Bronchial epithelial cell (primary cell): ENCODE measurements at places on chromosomes 7 and 10. TPM values are rescaled to one million over a fixed set of nuclear protein-coding genes. Genes with fewer than 3 reads are reported as not detected.
A peak's percentile ranks its signal among the peaks of the same experiment; 100 is the strongest.

The TRIM4 gene
- total RNA-seq: 17.1 and 20.7 TPM in 2 replicates

- DNase-seq: no peak
These were observed 97.2 kb upstream of the LYZL1 start for GRCh38 chr10:29191674-29192073.

GRCh38 chr7:88480896-88481295, 174.2 kb upstream of the STEAP4 start:
- peak; percentile 9 for DNase-seq

GRCh38 chr10:1535301-1535965, 201.9 kb downstream of the ADARB2 start:
- no peak for DNase-seq

GRCh38 chr10:93236393-93237040, 162.8 kb downstream of the CYP26A1 start:
- DNase-seq: no peak

DNA sequence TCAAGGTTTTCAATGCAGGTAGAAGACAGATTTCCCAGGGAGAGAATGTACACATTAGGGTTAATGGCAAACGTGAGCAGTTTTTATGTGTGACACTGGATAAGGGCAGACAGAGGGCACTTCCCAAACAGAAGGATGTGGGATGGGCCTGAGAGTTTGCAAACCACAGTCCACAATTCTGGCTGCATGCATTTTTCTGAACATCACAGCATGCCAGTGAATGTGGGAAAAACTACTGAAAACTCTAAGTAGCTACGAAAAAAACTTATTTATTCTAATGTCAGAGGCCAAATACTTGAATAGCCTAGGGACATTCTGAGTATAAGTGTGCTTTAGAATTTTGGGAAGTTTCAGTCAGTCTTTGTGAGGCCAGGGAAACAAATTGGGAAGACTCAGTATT, 145.9 kb downstream of the NRCAM start:
- no peak for DNase-seq

DNA sequence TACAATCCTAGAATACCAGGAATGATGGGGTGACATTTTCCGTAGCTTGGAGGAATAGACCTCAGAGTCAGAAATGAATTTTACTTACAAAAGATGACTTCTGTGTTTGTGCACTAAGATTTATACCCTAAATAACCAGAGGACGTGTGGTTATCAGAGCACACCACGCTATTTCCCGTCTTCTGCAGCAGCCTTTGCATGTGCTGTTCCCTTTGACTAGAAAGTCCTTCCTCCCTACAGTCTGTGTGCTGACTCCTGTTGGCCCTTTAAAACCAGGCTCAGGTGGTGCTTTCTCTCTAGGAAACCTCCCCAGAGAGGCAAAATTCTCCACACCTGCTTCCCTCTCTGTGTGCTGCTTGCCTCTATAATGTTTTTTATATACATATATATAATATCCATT, 73.3 kb upstream of the SMNDC1 start:
- DNase-seq: no peak

GRCh38 chr7:133477791-133478190, 224.9 kb downstream of the EXOC4 start:
- no peak for DNase-seq

- no peak for DNase-seq
These were observed 65.0 kb upstream of the TES start for GRCh38 chr7:116145245-116145852.

DNA sequence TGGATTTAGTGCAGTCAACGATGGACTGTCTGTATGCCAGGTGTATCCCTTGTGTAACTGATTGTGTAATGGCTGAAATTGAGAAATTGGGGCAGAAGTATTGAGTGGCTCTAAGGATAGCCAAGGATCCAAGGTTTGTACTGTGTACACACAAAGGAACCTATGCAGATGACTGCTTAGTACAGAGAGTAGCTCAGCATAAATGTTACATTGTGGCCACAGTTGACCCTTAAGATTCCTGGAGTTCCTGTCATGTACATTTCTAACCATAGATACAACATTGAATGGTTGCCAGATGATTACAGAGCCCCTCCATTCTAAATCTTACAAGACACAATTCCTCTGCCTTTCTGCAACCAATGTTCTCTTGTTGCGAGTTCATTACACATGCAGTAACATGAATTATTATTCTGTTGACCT, 25.3 kb downstream of the CCDC126 start:
- peak; percentile 10 for DNase-seq

DNA sequence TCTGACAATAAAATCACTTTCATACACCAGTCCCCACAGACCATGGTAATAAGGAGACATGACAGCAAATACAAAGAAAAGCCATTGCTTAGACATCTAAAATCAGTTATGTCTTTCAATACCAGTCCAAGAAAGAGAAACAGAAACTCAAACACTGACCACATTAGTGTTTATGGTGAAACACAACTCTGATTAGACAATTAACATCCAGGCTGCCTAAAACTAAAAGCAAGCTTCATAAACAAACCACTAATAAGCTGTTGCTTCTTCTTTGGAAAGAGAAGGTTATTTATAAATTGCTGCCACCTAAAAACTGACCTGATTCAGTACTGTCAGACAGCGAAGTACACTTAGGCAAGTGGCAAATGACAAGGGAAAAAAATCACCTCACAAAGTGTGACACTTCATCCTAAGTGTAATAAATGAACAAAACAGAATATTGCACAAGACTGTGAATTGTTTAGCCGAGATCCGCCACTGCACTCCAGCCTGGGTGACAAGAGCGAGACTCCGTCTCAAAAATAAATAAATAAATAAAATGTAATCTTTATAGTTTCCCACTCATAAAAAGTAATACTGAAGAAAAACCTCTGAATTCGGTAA, 277.4 kb downstream of the PARD3 start:
- no peak for DNase-seq

DNA sequence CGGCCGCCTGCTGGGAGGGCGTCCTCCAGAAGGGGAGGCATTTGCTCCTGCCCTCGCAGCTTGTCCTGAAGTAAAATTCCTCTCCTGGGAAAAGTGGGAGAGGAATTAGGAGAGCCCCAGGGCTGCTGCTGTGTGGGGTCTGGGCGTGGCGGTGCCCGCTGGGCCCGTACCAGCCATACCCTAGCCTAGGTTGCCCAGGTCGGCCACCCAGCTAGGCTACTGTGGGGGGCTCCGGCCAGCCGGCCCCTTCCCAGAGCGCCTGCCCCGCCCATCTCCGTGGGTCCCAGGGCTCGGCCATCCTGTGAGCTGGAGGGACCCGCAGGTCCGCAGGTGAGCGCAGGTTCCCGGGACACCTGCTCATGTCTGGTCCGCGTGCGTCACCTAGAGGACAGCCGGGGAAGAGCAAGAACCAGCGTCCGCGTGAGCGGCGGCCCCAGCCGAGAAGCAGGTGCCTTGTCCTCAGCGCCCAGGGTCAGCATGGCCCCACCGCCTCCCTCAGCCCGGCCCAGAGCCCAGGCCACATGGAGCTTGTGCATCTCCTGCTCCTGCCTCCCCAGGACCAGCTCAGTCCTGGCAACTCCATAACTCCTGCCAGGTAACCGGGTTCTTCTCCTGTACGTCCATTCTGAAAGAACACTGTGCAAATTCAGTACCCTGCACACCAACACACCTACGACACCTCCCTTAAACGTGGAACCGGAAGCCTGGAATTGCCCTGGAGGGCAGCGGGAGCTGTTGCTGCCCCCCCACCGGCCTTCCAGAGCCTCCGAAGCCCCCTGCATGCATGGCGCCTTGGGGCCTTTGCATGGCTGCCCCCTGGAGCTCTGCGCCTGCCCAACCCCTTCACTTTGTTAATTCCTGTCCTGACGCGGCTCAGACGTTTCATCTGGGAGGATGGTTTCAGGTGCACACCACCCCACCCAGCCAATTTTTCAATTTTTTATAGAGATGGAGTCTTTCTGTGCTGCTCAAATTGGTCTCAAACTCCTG, 22.8 kb upstream of the FOXL3 start:
- peak; percentile 2 for DNase-seq
